Effector CD8-positive, alpha-beta T cell (primary cell): ENCODE measurements at places on chromosomes 3 and 15.
A peak's percentile ranks its signal among the peaks of the same experiment; 100 is the strongest.

DNA sequence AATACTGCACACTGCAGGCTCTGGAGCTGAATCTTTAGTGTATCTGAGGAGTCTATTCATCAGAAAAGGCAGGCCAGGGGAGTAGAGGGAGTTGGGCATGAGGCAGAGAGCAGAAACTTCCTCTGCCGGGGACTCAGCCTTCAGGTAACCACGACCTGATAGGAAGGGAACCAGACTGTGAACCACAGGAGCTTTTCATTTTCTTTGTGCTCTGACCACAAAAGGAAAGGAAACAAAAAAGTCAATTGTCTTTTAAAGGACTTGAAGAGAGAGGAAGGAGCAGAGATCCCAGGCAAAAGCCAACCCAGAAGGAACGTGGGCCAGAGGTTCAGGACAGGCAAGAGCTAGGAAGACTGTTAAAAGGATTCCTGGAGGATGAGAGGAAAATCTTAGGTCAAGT, 573.3 kb downstream of the EPHB1 start:
- no peak for DNase-seq

DNA sequence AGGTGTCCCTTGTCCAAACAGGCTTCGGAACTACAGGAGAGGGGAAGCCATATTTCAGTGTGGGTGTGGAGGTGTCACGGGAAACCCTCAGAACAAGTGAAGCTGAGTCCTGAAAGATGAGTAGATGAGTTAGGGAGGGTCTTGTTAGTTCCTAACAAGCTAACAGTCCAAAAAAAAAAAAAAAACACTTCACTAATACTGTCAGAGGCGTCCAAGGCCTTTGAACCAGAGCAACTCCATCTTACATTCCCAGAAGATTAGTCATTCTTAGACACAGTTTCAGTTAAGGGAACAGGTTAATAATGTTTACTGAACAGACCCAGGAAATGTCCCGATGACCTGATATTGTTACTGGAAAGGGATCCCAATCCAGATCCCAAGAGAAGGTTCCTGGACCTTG, 7.0 kb upstream of the ATP8B4 start:
- no peak for DNase-seq

DNA sequence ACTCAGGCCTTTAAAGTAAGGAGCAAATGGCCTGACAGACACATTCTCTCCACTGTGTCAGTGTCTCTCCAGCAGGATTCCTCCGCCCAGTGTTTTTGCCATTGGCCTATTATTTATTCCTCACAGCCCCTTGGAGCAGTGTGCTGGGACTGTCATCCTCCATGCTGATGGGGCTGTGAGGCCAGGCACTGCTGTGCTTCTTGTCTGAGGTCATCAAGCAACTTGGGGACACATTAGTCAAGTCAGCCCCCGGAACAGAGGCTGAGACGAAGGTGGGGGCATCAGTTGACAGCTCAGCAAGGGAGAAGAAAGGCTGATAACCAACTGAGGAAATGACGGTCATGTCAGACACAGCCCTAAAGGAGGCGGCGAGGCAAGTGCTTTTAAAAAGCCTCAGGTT, 67.4 kb downstream of the XXYLT1 start:
- DNase-seq, result no peak

- DNase-seq, result no peak
Measured at GRCh38 chr3:126305427-126305826, 51.8 kb downstream of the KLF15 start.

- DNase-seq, result no peak
Measured at GRCh38 chr3:72242326-72242725, 457.4 kb upstream of the PROK2 start.

GRCh38 chr3:52039846-52040245, 16.5 kb downstream of the DUSP7 start:
- no peak for DNase-seq

GRCh38 chr3:82506204-82506603, 744.8 kb upstream of the GBE1 start:
- no peak for DNase-seq

GRCh38 chr3:121836481-121836880, 1.5 kb downstream of the EAF2 start:
- DNase-seq, result no peak

DNA sequence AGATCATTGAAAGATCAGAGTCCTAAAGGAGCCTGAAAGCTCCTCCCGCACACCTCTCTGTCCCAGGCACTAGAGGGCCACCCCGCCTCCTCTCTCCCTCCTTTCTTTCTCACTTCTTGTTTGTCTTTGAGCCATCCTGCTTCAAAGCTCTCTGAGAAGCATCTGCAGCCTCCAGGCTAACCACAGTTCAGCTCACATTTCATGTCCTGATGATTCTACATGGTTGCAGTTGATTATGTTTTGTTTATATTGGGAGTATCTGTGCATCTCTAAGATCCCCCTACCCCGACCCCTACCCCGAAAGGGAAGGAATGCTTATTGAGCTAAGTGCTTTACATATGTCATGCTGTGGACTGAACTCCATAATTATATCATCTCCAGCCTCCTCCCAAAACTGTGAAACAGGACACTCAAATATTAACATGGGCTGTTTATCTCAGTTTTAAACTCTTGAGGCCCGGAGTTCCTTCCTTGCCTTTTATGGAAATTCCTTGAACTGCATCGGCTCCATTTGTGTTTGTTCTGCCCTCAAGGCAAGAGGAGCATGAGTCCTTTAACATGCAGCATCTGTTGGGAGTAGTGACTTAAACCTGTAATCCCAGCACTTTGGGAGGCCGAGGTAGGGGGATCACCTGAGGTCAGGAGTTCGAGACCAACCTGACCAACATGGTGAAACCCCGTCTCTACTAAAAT, 30.9 kb downstream of the MGLL start:
- DNase-seq, result no peak

GRCh38 chr3:9615003-9615628, 34.2 kb upstream of the MTMR14 start:
- DNase-seq, result no peak

- no peak for DNase-seq
Measured at GRCh38 chr3:70108072-70108471, 108.5 kb downstream of the SAMMSON start.

DNA sequence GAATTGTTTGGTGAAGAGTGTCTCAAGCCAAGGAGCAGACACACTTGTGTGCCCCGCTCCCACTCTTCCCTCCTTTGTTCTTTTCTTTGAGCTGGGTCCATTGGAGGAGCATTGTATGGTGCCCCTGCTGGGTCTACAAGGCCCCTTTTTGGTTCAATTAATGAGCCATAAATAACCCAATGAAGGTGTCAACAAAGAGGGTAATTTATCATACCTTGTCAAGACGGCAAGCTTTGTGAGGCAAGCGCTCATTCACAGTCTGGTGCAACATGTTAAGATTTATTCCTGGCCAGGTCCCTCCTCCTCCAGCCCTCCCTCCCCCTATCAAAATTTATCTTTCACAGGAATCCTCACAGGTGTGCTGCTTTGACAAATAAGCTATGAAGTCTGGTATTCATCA, 300.1 kb downstream of the RORA start:
- DNase-seq, result no peak

GRCh38 chr15:92425578-92426225, 32.0 kb downstream of the ST8SIA2 start:
- no peak for DNase-seq

DNA sequence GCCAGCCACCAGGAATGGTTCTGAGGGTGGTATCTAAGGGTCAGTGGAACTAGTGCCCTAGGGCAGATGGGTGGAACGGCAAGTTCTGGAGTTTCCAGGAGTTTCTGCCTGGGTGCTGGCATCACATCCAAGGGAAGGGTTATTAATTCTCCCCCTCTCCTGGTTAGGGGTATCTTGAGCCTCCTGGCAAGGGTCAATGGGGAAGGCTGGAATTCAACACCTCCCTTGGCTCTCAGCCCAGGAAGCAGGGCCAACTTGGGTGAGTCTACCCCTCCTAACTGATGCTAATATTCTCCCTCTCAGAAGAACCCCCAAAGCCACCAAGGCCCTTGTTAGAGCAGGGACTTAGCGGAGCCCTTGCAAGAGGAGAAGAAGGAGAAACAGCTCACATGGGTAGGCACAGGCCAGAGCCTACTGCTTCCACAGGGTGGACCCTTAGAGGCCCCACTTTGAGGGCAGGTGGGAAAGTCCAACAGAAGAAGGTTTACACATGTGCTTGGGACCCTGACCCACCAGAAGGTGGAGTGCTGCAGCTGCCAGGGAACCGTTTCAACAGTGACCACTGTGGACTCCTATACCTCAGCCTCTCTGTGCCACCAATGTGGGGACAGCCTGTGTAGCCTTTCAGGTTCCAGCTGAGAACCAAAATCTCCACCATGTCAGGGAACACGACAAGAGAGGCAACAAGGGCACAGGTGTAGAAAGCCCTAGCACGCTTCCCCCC, 3.3 kb downstream of the TMEM115 start:
- DNase-seq, result no peak

DNA sequence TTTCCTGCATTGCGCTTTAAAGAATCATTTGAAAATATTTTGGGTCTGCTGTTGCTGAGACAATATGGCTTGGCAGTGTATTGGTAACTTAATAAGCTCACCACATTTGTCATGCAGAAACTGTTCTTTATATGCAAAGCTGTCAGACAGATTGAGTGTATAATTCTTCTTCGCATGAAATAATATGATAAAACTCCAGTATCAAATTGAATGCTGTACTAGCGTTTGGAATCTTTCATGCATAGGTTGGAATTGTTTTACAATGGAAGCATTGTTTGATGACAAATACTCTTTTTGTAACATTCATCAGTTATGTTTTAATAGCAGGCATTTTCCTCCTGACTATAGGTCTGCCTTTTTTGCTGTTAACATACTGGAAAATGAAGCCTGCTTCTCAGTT, 53.8 kb downstream of the RBMS3 start:
- no peak for DNase-seq

DNA sequence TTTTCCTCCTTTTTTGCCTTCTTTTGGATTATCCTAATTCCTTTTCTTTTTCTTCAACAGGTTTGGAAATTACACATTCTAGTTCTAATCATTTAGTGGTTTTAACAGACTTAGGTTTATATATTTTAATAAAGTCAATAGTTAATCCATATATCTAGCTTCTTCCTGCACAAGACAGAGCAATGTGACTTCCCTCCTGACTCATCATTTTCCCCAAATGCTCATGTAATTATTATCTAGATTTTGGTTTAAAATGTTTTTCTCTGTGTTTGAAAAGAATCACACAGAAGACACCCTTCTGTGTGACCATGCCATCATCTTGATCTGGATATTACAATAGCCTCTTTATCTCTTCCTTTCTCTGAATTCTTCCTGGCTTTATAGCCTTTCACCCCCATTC, 28.6 kb upstream of the SSR3 start:
- DNase-seq, result no peak

GRCh38 chr15:52528564-52529340, at the start of gene MYO5A:
Gene MYO5A (minus strand): TSS chr15:52528880. CDS start chr15:52528806, 74 bp downstream.
- DNase-seq, result peak; percentile 49

GRCh38 chr15:99248000-99248715, 1.2 kb downstream of the TTC23 start:
- DNase-seq, result no peak

GRCh38 chr3:46093966-46094365, 66.7 kb upstream of the XCR1 start:
- no peak for DNase-seq

DNA sequence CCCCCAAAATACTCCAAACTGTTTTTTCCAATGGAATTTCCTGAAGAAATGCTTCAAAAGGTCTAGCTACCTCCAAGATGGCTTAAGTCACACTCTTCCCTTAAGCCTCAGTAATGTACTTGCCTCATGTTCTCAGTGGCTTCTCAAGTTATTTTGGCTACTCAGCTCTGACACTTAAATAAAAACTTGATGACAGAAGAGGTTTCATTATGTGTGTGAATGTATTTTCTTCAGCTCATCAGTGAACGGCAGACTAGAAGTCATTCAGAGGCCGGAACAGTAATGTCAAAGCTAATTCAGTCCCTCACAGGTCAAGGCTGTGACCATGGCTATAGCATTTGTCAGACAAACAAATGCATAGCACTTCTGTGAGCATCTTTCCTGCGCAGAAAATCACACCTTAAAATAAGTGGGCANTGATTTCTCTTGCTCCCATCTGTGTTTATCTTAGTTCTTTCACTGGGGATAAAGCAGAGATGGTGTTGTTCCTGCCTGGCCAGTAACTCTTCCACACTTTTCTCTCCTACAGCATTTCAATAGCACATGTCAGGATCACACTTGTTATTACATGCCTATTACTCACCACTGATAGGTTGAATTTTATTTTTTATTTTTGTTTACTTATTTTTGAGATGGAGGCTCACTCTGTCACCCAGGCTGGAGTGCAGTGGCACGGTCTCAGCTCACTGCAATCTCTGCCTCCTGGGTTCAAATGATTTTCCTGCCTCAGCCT, 68.5 kb upstream of the PLCL2 start:
- DNase-seq, result no peak

DNA sequence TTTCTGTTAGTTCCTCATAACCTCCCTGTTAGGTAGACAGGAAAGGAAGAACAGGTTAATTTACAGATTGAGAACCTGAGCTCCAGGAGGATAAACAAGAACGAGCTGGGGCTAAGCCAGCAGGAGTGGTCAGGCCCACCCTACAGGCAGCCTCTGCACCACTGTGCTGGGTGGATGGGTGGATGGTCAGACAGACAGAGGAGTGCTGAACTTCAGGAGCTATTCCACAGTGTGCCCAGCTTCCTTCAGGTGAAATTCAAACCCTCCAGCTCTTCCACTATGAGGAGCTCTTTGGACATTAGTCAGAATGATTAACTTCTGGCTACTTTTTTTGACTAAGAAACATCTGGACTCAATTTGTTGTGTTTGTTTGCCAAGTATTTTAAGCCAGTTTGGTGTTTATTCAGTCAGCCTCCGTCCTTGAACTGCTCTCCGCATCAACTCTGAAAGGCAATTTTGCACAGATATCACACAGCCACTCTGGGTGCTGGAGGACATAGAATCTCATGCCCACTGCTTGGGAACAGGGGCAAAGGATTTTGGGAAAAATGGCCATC, 361.9 kb downstream of the CLSTN2 start:
- no peak for DNase-seq

DNA sequence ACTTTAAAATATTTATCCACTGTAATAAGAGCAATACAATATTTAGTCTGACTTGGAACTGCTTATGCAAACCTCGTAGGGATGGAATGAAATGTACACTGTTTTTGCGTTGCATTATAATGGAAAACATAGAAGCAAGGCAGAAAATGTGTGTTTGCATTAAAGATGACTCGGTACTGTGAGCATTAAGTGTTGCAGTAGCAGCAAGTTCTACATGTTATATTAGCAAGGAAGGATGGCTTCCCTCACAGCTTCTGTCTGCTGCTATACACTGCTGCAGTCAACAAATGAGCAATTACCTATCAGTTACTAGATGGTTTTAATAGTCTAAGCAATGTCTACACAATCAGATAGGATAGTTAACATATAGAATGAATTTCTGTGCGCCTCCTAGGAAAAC, 75.4 kb downstream of the CDIN1 start:
- DNase-seq, result no peak
